Sciatic nerve (tissue), 2 donors: ENCODE measurements at places on chromosomes 11 and 22. TPM values are rescaled to one million over a fixed set of nuclear protein-coding genes. Genes with fewer than 3 reads are reported as not detected.

OR52N4 gene
- 0.85 TPM for total RNA-seq

ADORA2A gene
- total RNA-seq: 8.4 TPM

BAIAP2L2 gene
- total RNA-seq: 1.6 TPM

GRCh38 chr22:35661464-35661863 lies 13.2 kb downstream of the APOL6 start:
- DNase-seq: no peak

- peak; percentile 78 for DNase-seq
Observed at GRCh38 chr11:65613091-65613928, 711 bp downstream of the MAP3K11 start.

GRCh38 chr22:40210818-40211217 lies 33.1 kb downstream of the TNRC6B start:
- no peak for DNase-seq

DNA sequence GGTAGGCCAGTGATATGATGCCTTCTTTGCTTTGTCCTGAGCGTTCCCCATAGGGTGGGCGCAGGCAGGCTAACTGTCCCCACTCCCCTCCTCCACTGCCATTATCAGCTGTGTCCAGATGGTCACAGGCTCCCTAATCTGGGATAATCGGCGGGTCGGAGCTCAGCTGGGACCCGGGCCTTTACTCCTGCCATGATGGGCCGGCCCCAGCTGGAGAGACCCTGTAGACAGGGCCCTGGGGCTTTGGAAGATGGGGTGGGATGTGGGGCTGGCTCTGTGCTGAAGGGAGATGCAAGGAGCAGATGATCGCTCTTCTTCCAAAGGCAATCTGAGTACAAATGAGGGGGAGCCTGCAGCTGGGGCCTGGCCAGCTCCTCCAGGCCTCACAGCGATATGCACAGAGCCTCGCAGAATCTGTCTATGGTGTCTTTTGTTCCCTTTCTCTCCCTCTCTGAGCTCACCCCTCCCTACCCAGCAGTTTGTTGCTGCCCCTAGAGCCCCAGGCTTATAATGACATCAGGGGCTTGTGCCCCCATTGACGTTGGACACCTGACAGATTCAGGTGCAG lies 11.9 kb downstream of the KLHL35 start:
- no peak for DNase-seq

DNA sequence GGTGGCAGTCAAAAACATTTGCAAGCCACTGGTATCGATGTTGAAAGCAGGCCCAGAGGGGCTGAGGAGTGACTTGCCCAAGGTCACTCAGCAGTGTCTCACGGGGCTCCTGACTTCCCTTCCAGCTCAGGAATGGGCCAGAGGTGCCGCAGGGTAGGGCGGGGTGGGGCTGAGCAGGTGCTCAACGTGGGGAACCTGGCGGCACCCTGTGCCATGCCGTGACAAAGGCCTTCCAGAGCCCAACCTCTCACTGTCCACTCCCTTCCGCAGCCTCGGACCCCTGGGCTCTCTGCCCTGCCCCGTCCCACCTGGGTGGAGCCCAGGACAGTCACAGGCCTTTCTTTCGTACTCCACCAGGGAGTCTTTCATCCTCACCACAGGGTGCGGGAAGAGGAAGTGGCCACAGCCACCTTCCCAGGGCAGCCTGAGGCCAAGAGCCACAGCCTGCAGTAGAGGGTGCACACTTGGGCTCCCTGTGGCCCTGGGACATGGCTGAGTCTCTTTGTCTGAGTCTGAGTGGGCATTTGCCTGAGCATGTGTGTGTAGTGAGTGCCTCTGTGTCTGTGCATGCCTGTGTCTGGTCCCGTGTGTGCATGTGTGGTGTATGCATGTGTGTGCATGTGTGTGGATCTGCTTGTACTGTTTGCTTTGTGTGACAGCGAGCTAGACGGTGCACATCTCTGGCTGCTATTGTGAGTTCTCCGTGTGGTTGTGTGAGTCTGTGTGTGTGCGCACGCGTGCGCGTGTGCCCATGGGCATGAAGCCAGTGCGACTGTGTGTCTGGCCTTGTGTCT lies 6.0 kb upstream of the LIF start:
- DNase-seq: no peak
